Fibroblast of skin of left biceps (primary cell): ENCODE measurements at places on chromosomes 1 and 21.
A peak's percentile ranks its signal among the peaks of the same experiment; 100 is the strongest.

- DNase-seq = peak; percentile 71
Measured at GRCh38 chr21:26116456-26117011, 54.0 kb downstream of the APP start.

- no peak for DNase-seq
Measured at GRCh38 chr1:46615735-46616134, 876 bp downstream of the MOB3C start.

- DNase-seq = no peak
Measured at GRCh38 chr1:87812871-87813577, 484.3 kb downstream of the LMO4 start.

GRCh38 chr1:60668585-60668984 is 413.8 kb upstream of the NFIA start:
- no peak for DNase-seq
